ENCODE measurements at places on chromosomes 3 and 15. TPM values are rescaled to one million over a fixed set of nuclear protein-coding genes. Genes with fewer than 3 reads are reported as not detected.
A peak's percentile ranks its signal among the peaks of the same experiment; 100 is the strongest.

DNA sequence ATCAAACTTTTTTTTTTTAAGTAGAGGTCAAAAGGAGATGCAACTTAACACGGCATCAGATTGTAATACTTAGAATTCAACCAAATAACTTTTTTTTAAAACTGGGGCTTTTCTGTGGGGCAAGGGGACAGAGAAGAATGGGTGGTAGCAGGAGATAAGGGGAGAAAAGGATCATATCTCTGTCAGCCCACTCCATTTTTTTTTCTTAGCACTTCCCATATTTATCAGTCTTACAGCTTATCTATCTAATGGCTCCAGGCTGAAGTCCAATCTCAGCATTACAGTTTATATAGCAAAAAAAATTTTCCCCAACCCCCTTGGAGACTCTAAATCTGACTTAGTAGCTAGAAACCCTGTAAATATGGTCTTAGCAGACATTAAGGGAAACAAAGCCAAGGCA, 69.3 kb downstream of the PIK3R4 start:
- no peak for DNase-seq

DNA sequence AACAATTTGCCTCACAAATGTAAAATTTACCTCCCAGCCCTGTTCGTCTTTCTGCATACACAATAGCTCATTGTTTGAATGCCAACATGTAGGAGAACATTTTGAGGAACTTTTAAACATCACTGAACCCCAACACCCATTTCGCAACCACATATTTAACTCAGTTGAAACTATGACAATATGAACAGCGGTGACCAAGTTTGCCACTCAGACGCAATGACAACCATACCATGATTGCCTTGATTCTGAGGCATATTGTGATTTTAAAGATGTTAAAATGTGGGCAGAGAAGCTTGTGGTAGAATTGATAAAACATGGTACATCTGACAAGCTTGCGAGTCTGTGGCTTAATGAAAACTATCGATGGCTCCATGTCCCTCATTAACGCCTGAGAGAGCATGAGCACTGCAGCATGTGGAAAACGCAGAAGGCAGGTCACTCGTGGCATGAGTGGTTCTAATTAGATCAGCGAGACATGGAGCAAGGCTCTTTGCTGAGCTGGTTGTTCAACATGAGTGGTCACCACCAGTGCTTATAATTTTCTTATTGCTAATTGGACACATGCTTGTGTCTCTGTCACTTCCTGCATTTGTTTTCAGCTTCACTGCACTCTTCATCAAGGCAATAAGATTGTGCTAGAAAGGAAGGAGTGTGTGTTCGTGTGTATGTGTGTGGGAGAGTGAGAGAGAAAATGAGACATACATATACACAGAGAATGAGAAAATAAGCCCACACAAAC, 116.8 kb downstream of the CHST2 start:
- no peak for DNase-seq

GRCh38 chr3:143881095-143881494, 32.8 kb upstream of the SLC9A9 start:
- no peak for DNase-seq

DNA sequence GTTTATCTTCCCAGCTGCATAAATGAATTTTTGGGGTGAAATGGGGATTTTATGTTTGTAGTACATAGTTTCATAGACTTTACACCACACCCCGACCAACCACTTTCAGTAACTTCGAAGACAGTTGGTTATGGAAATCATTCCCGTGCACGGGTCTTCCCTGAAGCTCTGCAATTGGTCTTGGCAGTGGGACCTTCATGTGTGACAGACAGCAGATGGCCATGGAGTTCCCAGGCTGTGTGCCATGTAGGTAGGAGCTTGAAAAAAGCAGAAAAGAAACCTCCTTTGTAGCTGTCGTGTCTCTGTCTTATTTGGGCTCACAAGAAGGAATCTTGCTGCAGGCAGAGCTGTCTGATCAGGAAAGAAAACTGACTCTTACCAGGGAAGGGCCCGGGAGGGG, 25.9 kb downstream of the EXOG start:
- DNase-seq: no peak

DNA sequence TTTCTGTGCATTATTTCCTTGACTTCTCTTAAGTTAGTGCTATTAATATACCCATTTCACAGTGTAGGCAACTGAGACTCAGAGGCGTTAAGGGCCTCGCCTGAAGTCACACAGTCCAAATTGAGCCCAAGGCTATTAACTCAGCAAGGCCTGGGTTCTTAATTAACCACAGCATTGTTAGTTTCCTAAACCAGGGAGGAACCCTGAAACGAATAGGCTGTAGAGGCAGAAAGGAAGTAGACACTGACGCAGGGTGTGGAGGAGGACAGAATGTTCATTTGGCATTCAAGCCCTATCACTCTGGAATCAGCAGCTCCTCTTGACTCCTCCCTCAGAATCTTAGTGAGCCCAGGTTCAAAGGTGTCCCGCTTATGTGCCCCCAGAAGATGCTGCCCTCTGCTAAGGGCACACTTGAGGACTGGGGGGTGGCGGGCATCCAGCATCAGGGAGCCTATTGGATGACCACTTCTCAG, 13.9 kb downstream of the ARHGEF3 start:
- DNase-seq: no peak

GRCh38 chr3:192364316-192364715, 363.0 kb downstream of the FGF12 start:
- DNase-seq: no peak

DNA sequence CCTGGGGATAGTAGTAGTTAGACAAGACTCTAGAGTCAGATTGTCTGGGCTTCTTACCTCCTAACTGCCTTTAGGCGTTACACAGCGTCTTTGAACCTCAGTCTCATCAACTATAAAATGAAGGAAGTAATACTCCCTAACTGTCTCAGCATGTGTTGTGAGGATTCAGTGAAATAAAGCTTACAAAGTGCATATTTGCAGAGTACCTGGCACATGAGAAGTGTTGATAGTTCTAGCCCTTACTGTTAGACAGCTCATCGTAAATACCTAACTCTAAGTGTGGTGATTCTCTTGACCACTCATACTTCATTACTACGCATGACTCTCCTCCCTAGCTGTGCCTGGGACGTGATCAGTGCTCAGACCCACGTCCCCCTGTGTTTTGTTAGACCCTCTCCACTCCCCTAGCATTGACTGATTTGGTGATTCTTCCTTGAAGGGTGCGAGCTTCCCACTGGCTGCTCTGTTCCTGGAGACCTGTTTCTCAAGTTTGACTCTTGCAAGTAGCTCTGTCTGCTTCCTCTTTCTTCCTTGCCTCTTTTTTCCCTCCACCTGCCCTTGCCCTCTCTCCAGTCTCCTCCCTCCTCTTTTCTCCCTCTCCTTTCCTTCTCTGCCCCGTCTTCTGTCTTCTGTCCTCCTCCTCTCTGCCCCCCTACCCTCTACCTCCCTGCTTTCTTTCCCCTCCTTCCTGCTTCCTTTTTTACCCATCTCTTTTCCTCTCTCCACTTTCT, 124.2 kb downstream of the SLC25A26 start:
- DNase-seq: peak; percentile 29

DNA sequence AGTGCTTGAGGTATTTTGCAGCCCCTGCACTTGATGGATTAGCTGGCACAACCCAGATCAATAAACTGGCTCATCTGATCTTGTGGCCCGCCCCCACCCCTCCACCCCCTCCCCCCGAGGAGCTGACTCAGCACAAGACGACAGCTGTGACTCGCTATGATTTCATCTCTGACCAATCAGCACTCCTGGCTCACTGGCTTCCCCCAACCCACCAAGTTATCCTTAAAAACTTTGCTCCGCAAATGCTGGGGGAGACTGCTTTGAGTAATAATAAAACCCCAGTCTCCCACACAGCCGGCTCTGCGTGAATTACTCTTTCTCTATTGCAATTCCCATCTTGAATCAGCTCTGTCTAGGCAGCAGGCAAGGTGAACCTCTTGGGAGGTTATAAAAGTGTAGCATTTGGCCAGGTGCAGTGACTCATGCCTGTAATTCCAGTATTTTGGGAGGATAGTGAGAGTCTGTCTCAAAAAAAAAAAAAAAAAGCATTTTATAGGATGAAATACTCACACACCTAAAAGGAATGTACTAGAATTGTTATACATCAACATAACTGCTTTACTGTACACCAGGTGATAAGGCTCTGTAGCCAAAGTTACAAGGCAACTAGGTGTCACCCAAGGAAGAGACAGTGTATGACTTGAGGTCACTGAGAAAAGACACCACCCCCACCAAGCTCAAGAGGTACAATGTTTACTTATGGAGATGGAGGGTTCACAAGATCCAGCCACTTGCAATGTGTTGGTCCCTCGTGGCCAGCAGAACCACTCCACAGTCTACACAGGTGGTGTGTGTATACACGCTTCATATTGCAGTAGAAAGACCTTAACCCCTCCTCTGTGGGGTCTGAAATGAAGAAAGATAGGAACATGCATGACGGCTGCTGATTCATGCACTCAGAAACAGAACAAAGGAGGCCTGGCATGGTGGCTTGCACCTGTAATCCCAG, 8.6 kb downstream of the ZNF445 start:
- no peak for DNase-seq

The PAK2 gene
- 42.4 TPM for total RNA-seq

The USP8 gene
- total RNA-seq: 29.3 TPM

The TPRA1 gene
- 25.8 TPM for total RNA-seq

The FBXL22 gene
- 12.5 TPM for total RNA-seq

The ATP13A4 gene
- 42.6 TPM for total RNA-seq

The FAM98B gene
- total RNA-seq: 50.5 TPM

The SNTN gene
- total RNA-seq: not detected

The IL12A gene
- 35.9 TPM for total RNA-seq

Data from stomach (tissue), 19 donors.